ENCODE measurements at places on chromosomes 11 and 22.

DNA sequence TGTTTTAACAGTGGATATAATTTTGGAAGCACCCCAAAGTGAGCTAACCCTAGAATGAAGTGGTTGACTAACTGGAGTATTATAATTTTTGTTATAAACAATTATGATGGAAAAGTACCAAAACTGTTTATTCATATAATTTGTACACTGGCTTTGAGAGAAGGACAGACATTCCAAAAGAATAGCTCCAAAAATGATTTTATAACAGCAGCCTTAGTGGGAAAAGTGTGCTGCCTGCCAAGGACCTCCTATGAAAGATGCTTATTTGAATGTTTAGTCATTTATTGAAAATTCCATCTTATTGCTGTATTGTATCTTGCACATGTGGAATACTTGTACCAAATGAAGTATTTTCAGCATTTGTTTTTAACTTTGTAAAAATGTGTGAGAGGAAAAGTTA lies 169.8 kb downstream of the GUCY1A2 start:
- no peak for DNase-seq

DNA sequence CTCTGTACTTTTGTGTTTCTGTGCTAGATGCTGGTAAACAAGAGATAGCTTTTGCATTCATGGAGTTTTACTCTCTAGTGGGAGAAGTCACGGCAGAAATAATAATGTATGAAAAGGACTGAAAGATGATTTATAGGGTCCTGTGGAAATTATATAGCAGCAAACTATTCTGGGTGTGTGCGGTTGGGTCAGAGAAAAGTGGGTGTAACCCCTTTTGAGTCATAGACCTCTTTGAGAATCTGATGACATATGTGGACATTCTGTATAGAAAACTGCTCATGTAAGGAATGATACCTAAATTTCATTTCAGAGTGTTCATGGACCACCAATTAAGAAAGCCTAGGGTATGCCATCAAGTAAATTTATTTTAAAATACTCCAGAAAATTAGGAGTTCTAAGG lies 54.4 kb downstream of the TMEM135 start:
- peak; percentile 44 for DNase-seq

DNA sequence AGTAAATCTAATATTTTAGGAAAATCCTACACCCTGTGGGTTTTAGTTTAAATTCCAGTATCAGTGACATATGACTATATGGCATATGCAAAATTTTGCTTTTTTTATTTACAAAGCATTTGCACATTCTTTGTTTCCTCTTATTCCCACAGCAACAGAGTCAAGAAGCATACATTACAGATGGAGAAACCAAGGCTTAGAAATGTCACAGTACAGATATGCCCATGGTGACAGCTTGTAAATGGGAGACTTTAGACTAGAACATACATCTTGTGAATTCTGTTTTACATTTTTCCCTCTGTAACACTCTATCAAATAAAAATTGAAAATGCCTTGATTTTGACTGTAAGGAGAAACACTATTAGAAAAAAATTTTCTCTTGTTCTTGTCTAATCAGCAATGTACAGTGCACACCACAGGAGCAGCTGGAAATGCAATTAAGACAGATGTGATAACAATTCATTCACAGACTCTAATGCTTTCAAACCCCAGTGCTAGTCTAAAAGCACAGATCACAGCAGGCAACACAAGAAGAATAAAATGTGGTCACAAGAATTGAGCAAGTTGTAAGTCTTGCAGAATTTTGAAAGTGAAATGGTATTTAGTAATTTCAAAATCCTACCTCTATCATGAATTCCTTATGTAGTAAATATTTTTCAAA lies 375.9 kb downstream of the LUZP2 start:
- DNase-seq = no peak

- no peak for DNase-seq
Measured at GRCh38 chr22:43209971-43210370, 23.0 kb upstream of the TTLL12 start.

DNA sequence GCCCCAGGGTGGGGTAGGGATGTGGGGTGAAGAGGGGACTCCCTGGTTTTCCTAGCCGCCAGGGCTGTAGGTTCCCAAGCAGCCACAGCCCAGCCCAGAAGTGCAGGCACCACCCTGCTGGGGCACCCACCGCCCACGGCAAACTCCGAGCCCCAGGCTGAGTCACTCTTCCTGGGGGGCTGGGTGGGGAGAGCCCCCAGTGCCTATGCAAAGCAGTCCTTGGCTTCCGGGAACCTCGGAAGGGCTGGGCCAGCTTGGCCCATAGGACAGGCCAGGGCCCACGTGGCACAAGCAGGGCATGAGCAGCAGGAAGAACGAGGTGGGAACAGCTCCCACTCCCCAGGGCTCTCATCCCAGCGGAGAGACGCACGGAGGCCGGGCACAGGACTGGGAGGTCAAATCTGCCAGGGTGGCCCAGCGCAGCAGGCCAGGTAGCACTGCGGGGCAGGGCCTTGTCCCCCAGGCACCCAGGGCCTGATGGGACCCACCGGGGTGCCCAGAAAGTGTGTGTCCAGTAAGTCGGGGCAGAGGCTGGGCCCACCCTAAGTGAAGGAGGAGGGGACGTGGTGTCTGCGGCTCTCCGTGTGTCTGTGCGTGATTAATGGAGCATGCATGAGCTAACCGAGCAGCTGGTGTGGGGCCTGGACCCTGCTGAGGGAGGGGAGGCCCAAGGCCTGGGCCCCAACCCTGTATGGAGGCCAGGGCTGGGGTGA lies 4.6 kb upstream of the IL17REL start:
- DNase-seq = no peak

DNA sequence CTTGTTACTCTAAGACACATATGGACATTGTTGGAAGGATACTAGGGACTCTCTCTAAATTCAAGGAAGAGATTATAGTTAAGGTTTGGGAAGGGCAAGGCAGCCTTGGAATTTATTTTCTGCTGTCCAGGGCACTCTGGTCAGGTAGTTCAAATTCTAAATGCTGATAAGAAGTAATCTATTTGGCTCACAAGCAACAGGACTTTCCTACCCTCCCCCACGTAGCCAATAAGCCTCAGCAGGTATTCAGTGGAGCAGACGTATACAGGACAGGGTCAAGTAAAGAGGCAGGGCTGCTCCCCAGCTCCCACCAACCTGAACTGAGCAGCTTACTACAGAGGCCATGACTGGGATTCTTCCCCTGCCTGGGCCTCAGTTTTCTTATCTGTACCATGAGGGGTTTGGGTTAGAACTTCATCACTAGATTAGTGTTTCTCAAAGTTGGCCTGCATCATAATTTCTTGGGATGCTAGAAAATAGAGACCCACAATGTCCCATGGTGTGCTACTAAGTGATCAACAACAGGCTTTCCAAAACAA lies 6.1 kb upstream of the INSC start:
- no peak for DNase-seq

GRCh38 chr22:19890502-19891316 lies 36.0 kb upstream of the GNB1L start:
- DNase-seq = no peak

- no peak for DNase-seq
Measured at GRCh38 chr11:1878137-1879031, 13.3 kb downstream of the PRR33 start.

GRCh38 chr11:124339396-124340141 lies 19.6 kb upstream of the OR8D2 start:
- no peak for DNase-seq

GRCh38 chr22:43050995-43051394 lies 36.0 kb upstream of the PACSIN2 start:
- DNase-seq = no peak

- DNase-seq = no peak
Measured at GRCh38 chr11:19907008-19907579, 194.5 kb downstream of the NAV2 start.

DNA sequence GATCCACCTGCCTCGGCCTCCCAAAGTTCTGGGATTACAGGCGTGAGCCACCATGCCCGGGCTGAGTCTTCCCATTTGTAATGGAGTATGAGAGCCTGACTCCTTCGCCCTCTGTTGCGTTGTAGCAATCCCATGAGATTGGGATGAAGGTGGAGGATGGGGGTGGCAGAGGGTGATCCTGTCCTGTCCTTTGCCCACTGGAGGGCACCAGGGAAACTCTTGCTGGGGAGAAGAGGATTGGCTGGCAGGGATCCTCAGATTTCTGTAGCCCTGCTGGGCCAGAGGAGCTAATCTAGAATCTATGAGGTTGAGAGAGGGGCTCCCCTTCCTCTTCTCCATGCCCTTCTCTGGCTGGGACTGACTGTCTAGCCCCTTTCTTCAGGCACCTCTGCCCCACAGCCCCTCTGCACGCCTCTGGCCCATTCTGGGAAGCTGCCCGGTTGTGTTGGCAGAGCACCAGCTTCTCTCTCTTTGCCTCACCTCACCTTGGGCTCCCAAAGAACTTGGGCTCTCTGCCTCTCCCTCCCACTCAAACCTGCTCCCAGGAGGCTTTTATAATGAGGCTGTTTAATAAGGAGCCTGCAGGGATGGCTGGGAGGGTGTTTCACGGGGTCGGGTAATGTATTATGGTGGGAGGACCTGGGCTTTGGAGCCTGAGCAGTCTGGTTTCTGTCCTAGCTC lies 9.5 kb upstream of the CATSPER1 start:
- no peak for DNase-seq

- DNase-seq = peak; percentile 43
Measured at GRCh38 chr22:43777286-43777685, 34.8 kb downstream of the EFCAB6 start.

- no peak for DNase-seq
Measured at GRCh38 chr11:32015427-32015826, 75.4 kb upstream of the RCN1 start.

DNA sequence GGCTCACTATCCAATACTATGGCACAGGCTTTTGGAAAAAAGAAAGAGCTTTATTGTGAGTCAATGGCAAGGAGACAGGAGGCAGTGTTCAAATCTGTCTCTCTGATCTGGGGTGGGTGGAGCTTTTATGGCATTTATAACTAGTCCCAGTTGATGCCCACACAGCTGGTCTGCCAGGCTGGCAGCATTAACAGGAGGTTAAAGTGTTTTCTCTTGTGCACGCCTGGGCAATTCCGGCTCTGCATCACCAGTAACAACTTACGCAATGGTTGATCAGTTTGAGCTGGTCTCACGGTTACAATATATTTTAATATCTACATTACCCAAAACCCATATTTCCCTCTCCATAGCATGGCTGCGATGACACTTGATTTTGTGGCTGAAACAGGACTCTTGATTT lies 15.1 kb upstream of the SMIM38 start:
- DNase-seq = no peak

- DNase-seq = no peak
Measured at GRCh38 chr11:76806608-76807205, 23.6 kb downstream of the TSKU start.

DNA sequence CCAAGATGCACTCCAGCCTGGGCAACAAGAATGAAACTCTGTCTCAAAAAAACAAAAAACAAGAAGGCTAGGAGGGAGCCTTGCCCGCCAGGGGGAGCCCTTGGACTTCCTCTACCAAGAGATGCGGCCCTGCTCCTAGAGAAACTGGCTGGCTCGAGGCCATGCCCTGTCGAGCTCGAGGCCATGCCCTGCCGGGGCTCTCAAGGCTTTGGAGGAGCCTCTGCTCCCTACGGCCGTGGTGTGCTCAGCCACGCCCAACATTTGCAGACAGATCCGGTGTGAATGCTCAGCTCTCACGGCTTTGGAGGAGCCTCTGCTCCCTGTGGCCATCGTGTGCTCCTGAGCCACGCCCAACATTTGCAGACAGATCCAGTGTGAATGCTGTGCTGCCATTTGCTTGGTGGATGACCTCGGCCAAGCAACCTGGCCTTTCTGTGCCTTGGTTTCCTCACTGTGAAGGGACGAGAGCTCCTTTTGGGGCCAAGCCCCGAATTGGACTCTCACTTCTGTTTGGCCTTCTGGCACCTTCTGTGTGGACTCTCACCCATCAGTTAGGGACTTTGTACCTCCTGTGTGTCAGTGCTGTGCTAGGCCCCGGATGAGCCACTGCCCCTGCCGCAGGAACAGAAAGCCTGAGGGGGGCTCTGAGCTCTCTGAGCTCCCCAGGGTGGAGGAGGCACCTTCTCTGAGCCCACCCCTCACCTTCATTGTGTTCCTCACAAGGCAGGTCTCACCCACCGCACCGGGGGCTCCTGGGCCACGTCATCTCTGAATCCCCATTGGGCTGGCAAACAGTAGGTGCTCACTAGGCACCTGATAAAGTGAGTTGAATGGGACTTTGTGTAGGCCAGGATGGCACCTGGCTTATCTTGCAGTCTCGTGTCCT lies 14.1 kb downstream of the C11orf24 start:
- DNase-seq = peak; percentile 86

- DNase-seq = no peak
Measured at GRCh38 chr11:19861171-19861570, 148.5 kb downstream of the NAV2 start.

- no peak for DNase-seq
Measured at GRCh38 chr22:31045900-31046538, 35.1 kb upstream of the SMTN start.

DNA sequence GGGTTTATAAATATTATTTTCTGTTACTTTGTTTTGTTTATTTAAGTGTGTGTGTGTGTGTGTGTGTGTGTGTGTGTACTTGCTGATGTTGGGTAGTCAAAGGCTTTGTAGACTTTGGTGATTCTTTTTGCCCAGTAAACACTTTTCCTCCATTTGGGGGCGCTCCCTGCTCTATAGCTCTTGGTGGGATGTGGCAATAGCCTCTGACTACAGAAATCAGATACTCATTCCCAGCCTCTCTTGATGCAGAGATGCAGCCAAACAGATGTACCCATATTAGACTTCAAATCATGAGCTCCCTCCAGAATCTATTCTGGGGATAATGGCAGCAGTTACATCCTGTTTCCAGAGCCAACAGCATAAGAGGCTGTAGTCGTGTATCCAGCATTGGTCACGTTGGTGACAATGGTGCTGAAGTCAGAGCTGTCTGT lies 33.4 kb upstream of the APOL5 start:
- peak; percentile 66 for DNase-seq

DNA sequence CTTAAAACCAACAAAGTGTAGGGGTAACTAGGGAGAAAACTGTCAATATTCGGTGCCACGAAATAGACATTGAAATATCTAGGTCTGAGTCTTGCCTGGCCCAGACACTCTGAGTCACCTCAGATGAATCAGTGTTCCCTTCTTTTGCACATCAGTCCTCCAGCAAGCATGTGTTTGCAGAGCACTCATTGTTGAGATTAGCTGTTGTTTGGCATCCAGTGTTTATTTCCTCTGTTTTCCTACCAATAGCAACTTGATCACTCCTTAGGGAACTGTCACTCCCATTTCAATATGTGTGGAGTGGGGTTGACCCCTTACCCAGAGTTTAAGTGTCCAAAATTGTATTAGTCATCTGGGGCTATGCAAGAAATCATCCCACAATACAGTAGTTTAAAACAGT lies 4.7 kb upstream of the ASCC2 start:
- DNase-seq = peak; percentile 92
